ENCODE measurements at places on chromosomes 12 and 14. TPM values are rescaled to one million over a fixed set of nuclear protein-coding genes. Genes with fewer than 3 reads are reported as not detected.

DNA sequence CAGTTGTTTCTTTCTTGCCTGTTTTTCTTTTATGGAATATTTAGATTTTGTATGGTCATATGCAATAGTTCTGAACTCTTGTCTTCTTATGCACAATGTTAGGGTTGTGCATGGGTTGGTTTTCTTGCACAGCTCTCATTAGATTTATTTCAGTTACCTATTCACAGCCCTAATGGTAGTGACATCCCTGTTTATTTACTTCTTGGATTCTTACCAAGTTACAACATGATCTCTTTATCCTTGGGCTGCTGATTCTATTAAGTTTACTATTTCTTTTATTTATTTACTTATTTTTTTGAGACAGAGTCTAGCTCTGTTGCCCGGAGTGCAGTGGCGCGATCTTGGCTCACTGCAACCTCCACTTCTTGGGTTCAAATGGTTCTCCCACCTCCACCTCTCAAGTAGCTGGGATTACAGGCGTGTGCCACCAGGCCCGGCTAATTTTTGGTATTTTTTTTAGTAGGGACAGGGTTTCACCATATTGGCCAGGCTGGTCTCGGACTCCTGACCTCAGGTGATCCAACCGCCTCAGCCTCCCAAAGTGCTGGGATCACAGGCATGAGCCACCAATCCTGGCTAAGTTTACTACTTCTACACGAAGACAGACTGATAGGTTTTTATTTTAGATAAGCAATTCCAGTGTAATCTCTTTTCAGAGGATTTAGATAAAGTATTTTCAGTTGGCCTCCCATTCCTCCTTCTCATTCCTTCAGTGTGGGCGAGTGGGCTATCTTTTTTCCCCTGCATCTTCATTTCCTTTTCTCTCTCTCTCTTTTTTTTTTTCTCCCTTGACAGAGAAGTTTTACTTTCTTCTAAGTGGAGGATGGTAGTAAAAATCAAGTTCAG, 395.1 kb upstream of the RGS6 start:
- no peak for DNase-seq

GRCh38 chr12:127546721-127547505, 720.1 kb upstream of the TMEM132C start:
- no peak for DNase-seq

DNA sequence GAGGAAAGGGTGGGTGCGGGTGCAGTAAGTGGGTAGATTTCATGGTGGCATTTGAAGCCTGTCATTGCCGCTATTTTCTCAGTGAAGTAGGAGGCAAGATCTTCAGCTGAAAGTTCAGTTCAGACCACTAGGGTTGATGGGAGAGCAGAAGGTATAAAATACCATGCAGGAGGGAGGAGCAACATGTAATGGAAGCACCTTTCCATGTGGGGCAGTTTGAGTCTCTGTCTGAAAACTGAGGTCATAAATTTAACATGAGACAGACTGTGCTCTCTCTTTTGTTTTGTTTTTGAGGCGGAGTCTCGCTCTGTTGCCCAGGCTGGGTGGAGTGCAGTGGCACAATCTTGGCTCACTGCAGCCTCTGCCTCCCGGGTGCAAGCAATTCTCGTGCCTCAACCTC, 22.7 kb downstream of the LRRC74A start:
- no peak for DNase-seq

ETFBKMT gene
- 2.0 TPM for polyA plus RNA-seq

ARMH4 gene
- 6.4 TPM for polyA plus RNA-seq

C14orf180 gene
- not detected for polyA plus RNA-seq

HCAR1 gene
- polyA plus RNA-seq, result 0.05 TPM

GRCh38 chr12:1794440-1795090, 25.8 kb upstream of the LRTM2 start:
- no peak for DNase-seq

FAM186B gene
- polyA plus RNA-seq, result 0.07 TPM

GRCh38 chr12:128727999-128728398, 95.8 kb downstream of the SLC15A4 start:
- DNase-seq, result no peak
